ENCODE measurements at places on chromosomes 7 and 10.

DNA sequence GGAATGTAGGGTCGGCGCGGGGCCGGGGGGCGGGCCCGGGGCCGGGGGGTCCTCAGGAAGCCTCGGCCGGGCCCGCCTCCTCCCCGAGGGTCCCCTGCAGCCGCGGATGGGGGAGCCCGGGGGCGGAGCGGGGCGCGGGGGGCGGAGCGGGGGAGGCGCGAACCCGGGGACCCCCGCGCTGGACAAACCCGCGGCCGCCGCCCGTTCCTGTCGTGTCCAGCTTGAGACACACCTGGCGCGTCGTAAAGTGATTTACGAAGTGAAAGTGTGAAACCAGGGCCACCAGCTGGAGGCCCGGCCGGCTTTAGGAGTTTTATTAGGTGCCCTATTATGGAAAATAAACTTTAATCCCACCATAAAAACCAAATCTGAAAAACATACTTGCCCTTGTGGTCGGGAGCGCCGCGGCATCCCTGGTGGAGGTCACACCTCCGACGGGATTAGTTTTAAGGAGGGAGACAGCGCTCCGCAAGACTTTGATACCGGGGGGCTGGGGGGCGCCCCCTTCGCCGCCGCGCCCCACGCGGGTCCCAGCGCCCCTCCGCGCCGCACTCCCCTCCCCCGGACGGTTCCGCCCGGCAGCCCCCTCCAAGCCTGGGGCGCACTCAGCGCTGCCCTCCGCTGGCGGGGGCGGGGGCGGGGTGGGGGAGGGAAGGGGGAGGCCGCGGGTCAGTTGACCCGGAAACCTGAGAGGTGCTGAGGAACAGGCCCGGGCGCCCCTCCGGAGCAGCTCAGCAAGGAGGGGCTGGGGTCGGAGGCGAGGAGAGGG, 10.3 kb downstream of the MNX1 start:
- peaks cover 75% of the 10 kb centered on the region for H3K27me3 ChIP-seq
- H3K27ac ChIP-seq: no peak overlapping the region
- no peak for DNase-seq
- H3K36me3 ChIP-seq: no peaks in the 10 kb centered on the region

- no peak overlapping the region for H3K27ac ChIP-seq
- H3K36me3 ChIP-seq: no peaks in the 10 kb centered on the region
Measured at GRCh38 chr10:120734483-120735078, 116.6 kb upstream of the WDR11 start.

- H3K4me3 ChIP-seq: no peak overlapping the region
- no peaks in the 10 kb centered on the region for H3K36me3 ChIP-seq
- H3K4me1 ChIP-seq: peaks cover 9% of the 10 kb centered on the region
- DNase-seq: peak; percentile 29
- no peaks in the 10 kb centered on the region for H3K27me3 ChIP-seq
- no peak overlapping the region for H3K27ac ChIP-seq
Measured at GRCh38 chr10:4848356-4849041, 22.5 kb downstream of the AKR1E2 start.

- H3K27me3 ChIP-seq: no peaks in the 10 kb centered on the region
- no peak for DNase-seq
- no peak overlapping the region for H3K27ac ChIP-seq
- no peaks in the 10 kb centered on the region for H3K4me1 ChIP-seq
Measured at GRCh38 chr7:11592699-11593098, 239.3 kb downstream of the THSD7A start.

Data from CD4-positive, alpha-beta T cell (primary cell).